ENCODE measurements at places on chromosomes 11 and 22.

GRCh38 chr11:94926271-94926625 lies 47.1 kb downstream of the CWC15 start:
- DNase-seq, result no peak

- DNase-seq, result no peak
These were observed 1320.4 kb downstream of the LRRC4C start for GRCh38 chr11:40139066-40139465.

- DNase-seq, result no peak
These were observed 112.9 kb upstream of the GRK3 start for GRCh38 chr22:25451480-25452114.

DNA sequence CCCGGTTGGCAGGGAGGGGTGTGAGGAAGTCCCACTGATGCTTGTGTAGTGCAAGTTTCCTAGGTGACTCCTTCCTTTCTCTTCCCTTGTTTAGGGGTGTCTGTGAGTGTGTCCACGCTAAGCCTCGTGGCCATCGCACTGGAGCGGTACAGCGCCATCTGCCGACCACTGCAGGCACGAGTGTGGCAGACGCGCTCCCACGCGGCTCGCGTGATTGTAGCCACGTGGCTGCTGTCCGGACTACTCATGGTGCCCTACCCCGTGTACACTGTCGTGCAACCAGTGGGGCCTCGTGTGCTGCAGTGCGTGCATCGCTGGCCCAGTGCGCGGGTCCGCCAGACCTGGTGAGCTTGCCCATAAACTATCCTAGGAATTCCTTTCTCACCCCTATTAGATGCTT lies 10.4 kb downstream of the CCKBR start:
- no peak for DNase-seq

- no peak for DNase-seq
These were observed 83.7 kb downstream of the KCNQ1 start for GRCh38 chr11:2528301-2529050.

GRCh38 chr11:19982774-19983495 lies 177.3 kb downstream of the DBX1 start:
- no peak for DNase-seq

- no peak for DNase-seq
These were observed 17.7 kb upstream of the TUB start for GRCh38 chr11:8063324-8063723.

DNA sequence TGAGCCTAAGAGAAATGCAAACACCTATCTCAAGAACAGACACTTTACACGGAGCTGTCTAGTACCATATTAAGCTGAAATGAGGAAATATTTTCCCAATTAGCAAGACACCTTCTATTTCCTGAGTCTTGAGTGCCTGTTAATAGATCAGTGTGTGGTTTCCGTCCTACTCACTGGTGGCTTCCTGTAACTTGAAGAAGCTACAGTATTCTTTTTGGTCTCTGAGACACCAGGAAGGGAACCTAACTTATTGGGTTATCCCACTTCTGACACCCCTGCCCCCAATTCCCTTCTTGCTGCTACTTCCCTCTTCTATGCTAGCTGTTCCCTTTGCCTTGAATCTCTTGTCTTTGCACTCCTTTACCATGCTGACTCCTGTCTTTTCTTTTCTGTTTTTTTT lies 92.7 kb downstream of the FDX1 start:
- DNase-seq, result no peak

GRCh38 chr22:27809226-27809603 lies 7.7 kb upstream of the MN1 start:
- no peak for DNase-seq

- DNase-seq, result peak; percentile 76
These were observed 840 bp downstream of the GRAMD1B start for GRCh38 chr11:123430721-123431497.

GRCh38 chr22:37044634-37045625 lies 6.6 kb upstream of the KCTD17 start:
- DNase-seq, result no peak

DNA sequence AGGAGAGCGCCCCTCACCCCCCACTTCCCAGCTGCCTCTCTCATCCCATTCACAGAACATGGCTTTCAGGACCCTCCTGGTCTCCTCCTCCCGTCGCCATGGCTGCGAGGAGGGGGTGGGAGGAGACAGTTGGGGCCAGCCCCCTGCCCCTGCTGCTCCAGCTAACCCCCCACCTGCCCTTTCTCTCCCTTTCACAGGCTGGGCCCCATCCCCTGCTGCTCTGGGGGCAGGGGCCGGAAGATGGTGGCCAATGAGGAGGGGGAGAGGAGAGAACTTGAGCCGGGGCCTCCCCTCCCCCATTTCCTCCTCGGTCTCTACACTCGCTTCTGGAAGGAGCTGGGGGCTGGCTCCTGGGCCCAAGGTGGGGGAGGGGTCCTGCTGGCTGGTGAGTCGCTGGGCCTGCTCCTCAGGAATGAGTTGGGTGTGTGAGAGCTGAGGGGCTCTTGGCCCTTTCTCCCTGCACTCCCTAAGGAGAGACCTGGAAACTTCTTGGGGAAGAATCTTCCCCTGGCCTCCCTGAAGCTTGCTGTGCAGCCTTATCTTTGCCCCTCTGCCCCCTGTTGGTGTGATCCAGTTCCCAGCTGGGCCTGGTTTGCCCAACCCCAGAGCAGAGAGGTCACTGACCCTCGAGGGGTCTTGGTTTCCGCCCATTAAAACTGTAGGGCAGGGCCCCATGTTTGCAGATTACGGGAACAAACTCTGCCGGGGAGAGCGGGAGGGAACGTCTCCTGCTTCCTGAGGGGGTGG lies 10.2 kb downstream of the YPEL4 start:
- DNase-seq, result no peak

DNA sequence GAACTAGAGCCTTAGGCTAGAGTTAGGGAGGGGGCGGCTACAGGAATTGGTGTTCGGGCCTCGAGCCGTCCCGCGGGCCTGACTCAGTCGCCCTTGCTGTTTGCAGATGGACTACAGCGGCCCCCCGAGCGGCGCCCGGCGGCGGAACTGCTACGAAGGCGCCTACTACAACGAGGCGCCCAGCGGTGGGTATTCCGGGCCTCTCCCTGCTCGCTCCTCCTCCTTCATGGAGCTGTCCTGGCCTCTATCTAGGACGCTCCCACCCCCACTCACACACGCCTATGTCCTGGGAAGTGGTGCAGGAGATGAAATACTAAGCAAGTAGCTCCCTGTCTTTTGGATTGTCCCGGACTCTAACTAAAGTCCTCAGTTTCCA lies 1.4 kb downstream of the MYOD1 start:
- no peak for DNase-seq

- no peak for DNase-seq
These were observed 22.5 kb upstream of the RBX1 start for GRCh38 chr22:40928657-40929056.

Measured in activated CD4-positive, alpha-beta T cell treated with anti-CD3 and anti-CD28 coated beads, Interleukin-2, Interleukin-4, amounts not matched to agents 100 ng/mL and 50 ng/mL, durations not matched to agents 16 hours and 8 hours (primary cell).